ENCODE measurements at places on chromosomes 4 and X.
A peak's percentile ranks its signal among the peaks of the same experiment; 100 is the strongest.

- no peak for DNase-seq
Measured at GRCh38 chr4:183177001-183177400, 77.9 kb downstream of the WWC2 start.

DNA sequence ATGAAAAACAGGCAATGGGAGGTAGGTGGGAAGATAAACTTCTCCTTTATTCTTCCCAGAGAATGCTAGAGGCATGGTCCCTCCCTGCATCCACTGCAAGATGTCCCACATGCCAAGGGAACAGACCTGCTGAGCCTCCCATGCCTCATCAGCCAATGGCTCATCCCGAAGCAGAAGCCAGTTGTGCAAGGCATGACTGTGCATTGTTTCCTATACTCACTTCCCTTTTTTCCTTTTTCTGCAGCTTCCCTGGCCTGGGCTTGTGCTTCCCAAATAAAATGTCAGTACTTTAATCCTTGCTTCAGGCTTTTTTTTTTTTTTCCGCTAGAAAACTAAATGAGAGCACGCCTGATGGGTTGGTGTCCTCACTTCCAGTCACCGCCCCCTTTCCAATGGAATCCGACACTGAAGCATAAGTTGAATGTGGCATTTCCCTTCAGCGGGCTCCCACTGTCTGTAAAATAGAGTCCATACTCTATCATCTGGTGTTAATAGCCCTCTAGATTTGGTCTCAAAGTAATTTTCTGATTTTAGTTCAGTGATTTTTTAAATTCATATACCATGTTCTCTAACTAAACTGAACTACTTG lies 239.0 kb upstream of the JADE1 start:
- peak; percentile 33 for DNase-seq

DNA sequence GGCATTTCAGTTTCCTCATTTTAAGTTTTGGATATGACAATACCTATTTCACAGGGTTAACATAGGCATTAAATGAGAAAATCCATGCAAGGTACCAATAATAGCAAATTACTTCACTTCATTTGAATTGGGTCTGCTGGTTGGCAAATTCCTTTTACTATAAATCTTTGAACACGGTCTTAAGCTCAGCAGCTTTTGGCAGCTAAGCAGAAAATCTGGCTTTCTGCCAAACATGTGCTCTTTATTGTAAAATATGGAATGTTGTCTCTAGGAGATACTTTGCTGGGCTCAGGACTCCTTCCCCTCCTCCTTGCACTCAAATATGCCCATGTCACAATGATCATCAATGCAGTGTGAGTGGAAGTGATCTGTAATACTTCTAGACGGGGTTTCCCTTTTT lies 16.8 kb upstream of the DMP1 start:
- DNase-seq, result no peak

- no peak for DNase-seq
Measured at GRCh38 chr4:59412739-59413138, 1787.4 kb upstream of the ADGRL3 start.

DNA sequence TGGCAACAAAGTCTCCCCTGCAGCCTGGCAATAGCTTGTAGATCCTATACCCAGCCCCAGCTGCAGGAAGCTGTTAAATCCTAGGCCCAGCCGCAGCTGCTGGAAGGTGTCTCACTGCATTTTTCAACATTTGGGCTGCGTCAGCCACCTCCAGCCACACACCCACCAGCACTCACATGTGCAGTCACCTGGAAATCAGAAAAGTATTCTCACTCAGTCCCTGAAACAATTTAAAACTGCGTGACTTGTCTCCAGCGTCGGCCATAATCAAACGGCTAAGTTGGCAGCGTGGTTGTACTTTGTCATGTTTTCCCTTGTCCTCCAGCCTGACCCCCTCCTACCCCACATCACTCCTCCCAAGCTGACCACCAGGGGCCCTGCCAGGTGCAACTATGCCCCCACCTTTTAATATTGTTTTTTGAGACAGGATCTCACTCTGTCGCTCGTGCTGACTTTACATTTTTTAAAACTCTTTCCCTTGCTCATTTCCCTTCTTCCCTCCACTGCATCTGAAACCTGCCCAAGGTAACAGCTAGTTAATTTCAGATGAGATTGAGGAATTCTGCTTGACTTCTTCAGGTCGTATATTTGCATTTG lies 97.2 kb upstream of the FRG1 start:
- no peak for DNase-seq

DNA sequence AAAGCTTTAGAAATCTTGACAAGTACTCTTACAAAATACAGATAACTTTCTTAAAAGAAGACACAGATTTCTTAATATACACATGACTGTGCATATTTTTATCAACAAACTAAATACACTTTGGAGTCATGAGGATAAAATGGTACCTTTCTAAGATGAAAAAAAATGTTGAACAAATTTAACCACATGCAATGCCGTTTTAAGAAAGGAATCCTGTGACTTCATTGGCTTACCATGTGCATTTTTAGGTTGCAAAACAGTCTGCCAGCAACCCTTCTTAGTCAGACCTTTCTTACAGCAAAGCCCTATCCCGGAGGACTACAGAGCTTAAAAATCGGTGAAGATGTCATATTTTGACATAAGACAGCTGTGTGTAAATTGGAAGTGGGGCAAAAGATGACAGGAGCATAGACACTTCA lies 51.7 kb downstream of the GASK1B start:
- DNase-seq, result peak; percentile 69

DNA sequence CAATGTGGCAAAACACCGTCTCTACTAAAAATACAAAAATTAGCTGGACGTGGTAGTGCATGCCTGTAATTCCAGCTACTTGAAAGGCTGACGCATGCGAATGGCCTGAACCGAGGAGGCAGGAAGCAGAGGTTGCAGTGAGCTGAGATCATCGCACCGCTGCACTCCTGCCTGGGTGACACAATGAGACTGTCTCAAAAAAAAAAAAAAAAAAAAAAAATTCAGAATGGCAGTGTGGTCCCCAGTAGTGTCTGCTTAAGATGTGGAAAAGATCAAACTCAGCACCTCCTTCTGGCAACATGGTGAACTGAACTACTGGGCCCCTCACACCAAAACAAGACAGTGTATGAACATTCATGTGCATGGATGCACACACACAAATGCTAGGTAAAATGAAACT lies 32.2 kb downstream of the SMS start:
- DNase-seq, result peak; percentile 83

DNA sequence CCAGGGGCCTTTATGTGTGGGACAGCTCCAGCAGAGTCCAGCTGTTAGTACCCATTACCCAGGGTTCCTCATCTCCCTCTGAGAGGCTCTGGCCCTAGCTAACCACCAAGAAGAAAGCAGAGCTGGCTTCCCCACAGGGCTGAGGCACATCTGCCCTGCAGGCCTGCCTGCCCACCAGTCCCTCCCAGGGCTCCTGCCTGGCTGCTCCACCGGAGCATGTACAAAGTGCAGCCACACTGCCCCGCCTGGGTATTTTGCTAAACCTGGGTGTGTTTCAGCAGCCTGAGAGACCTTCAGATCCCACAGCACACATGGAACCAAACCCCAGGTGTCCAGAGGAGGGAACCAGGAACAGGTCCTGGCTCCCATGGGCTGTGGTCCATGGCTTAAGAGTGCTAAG lies 500.4 kb upstream of the KLHL4 start:
- DNase-seq, result no peak

DNA sequence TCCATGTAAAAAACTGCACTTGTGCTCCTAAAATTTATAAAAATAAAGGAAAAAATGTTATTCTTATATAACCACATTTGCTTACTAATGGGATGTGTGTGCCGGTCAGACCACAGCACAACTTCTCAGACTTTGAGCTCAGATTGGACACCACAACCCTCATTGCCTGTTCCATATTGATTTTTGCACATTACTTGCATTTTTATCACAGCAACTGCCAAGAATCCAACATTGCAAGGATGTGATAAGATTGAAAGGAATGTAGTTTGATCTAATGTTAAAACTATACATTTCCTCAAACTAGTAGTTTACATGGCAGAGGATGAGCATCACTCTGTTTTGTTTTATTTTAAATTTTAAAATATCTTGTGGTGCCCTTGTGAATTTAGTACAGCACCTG lies 227.8 kb downstream of the KDR start:
- DNase-seq, result no peak

- no peak for DNase-seq
Measured at GRCh38 chr4:3124070-3124767, 49.7 kb downstream of the HTT start.

GRCh38 chrX:100410901-100411801 lies 1.1 kb upstream of the PCDH19 start:
- DNase-seq, result no peak
